ENCODE measurements at places on chromosomes 16 and 17.
A peak's percentile ranks its signal among the peaks of the same experiment; 100 is the strongest.

- no peak for DNase-seq
Observed at GRCh38 chr16:71352963-71353460, 5.5 kb upstream of the CALB2 start.

- DNase-seq = no peak
Observed at GRCh38 chr17:6430769-6431168, 4.2 kb downstream of the AIPL1 start.

GRCh38 chr17:63989622-63990345 lies 8.4 kb upstream of the PRR29 start:
- no peak for DNase-seq

- no peak for DNase-seq
Observed at GRCh38 chr17:64500862-64501765, 4.3 kb upstream of the POLG2 start.

- DNase-seq = peak; percentile 65
Observed at GRCh38 chr17:80649672-80650330, 105.2 kb downstream of the RPTOR start.

DNA sequence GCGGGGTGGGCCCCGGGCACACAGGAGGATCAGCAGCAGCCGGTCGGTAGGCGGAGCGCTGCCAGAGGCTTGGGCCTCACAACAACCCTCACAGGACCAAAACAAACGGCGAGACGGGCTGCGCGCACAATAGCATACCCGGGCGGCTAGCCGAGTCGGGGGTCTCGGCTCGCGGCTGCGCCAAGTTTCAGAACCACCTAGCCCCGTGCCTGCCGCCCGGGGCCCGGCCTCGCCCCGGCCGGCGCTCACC lies 732 bp downstream of the ULK2 start:
- peak; percentile 48 for DNase-seq

DNA sequence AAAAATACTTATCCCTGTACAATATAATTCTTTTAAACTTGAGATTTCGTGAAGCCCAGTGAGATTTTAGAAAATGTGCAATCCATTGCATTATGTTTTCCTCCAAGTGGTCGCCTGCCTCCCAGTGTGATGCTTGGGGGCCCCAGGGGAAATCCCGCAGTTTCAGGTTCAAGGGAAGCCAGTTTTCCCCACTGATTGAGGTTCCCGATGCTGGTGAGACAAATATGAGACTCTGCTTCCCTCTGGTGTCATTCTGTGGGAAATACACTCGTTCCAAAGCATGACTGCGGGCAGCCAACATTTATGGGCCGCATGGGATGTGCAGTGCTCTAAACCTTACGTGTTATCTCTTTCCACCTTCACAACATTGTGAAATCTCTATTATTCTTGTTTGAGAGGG lies 200.8 kb downstream of the PRKCB start:
- DNase-seq = peak; percentile 38

DNA sequence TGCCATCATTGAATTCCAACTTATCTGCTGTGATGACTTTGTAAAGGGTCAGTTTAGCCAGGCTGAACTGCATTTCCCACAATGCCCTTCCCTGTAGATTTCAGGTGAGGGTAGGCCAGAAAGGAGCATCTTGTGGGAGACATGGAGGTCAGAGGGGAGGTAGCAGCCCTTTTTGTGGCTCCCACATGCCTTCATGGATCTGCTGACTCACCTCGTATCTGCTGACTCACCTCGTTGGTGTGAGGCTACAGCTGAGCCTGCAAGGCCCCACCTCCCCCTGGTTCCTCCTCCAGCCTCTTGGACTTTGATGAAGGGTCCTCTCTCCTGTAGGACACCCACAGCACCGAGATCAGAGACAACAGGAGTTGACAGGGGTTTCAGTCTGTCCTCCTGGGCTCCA lies 102.5 kb downstream of the SALL1 start:
- DNase-seq = no peak

DNA sequence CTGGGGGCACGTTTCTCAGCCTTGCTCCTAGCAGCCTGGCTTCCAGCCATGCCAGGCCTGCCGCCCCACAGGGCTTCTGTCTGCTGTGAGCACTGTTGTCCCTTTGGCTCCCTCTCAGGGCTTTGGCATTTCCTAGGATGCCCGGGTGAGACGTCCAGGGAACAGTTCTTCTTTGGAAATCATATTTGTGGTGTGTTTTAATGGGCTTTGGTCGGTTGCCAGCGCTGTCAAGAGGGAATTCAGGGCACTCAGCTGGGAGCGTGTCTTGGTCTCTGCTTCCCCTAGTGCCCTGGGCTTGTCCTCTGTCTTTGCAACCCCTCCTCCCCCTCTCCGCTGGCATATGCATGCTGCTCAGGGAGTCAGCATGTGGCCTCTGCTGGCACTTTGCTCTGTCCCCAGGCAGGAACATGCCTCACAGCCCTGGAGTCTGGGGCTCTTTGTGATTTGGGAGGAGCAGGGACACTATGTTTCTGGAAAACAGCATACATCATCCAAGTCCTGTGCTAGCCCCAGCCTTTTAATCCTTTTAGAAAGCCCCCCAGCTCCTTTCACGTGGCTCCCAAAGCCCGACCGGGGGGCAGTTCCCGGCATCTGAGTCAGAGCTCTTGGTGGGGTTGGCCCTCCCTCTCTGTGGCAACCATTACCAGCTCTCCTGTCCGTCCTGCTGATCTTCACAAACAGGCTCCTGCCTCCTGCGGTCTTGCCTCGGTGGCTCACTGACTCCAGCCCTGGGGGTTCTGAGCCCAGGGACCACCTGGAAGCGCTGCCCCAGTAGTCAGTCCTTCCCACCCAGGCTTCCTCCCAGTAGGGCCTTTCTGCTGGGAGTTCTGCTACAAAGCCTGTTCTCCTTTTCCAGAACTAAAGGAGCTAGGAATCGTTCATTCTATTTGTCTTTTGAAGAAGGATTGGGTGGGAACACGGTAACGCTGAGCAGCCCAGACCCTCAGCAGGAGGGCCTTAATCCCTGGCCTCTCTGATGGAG lies 26.7 kb downstream of the SAP30BP start:
- DNase-seq = no peak

GRCh38 chr17:82978765-82979349 lies 100.6 kb upstream of the METRNL start:
- peak; percentile 6 for DNase-seq

Data from CD4-positive, alpha-beta T cell treated with Interleukin-15 for 4 hours (primary cell).